T-helper 17 cell (primary cell): ENCODE measurements at places on chromosomes 6 and 20. TPM values are rescaled to one million over a fixed set of nuclear protein-coding genes. Genes with fewer than 3 reads are reported as not detected.
A peak's percentile ranks its signal among the peaks of the same experiment; 100 is the strongest.

GRCh38 chr20:3330046-3330741 is 77.3 kb downstream of the DNAAF9 start:
- H3K36me3 ChIP-seq: no peaks in the 10 kb centered on the region
- peaks cover 23% of the 10 kb centered on the region for H3K4me1 ChIP-seq
- H3K4me3 ChIP-seq: no peak overlapping the region
- no peaks in the 10 kb centered on the region for H3K27me3 ChIP-seq
- H3K27ac ChIP-seq: peak overlapping the region; percentile 60

GRCh38 chr6:13854716-13855250 is 40.4 kb upstream of the MCUR1 start:
- peaks cover 2% of the 10 kb centered on the region for H3K36me3 ChIP-seq
- H3K27ac ChIP-seq: no peak overlapping the region
- H3K4me1 ChIP-seq: no peaks in the 10 kb centered on the region
- no peak overlapping the region for H3K4me3 ChIP-seq
- DNase-seq: no peak

DNA sequence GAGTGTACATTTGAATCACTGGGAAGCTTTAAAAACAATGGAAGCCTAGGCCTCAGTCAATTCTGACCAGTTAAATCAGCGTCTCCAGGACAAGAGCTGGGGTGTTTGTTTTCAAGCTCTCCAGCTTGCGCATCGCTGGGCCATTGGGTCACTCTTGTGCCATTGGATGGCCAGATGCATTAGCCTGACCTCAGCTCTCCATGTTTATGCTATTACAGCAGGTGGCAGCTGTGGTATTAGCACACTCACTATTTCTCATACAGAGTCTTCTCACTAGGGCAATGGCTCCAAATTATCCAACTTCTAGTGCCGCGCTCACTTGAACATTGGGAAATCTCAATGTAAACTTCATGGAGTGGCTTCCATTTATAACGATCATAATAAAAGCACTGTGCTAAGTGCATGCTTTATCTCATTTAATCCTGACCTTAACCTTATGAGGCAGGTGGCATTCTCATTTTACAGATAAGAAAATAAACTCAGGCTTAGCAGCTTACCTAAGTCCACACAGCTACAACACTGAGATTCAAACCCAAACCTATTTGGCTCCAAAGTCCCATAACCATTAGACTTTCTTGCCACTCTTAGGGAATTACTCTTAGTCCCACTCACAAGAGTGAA is 108.8 kb downstream of the PPP1R14C start:
- no peaks in the 10 kb centered on the region for H3K4me1 ChIP-seq
- H3K27ac ChIP-seq: no peak overlapping the region
- no peak overlapping the region for H3K4me3 ChIP-seq
- H3K36me3 ChIP-seq: peaks cover 6% of the 10 kb centered on the region

DNA sequence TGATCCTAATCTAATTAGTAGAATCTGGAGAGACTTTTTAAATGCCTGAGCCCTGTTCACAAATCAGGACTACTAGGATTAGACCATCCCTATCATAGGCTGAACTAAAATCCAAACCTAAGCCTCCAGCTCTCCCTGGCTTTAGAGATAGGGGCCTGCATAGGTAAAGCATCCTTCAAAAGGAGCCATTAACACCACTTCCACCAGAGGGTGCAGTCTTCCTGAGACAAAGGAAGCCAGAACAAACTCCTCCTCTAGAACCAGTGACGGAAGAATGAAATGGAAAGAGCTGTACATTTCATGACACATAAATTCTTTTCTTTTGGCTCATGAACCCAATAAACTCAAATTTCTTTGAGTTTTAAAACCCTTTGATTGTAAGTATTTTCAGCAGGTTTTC is 291.2 kb upstream of the ADGRB3 start:
- H3K27ac ChIP-seq: no peak overlapping the region
- no peak for DNase-seq

GRCh38 chr20:14879020-14879697 is 541.7 kb upstream of the FLRT3 start:
- no peaks in the 10 kb centered on the region for H3K4me1 ChIP-seq

DNA sequence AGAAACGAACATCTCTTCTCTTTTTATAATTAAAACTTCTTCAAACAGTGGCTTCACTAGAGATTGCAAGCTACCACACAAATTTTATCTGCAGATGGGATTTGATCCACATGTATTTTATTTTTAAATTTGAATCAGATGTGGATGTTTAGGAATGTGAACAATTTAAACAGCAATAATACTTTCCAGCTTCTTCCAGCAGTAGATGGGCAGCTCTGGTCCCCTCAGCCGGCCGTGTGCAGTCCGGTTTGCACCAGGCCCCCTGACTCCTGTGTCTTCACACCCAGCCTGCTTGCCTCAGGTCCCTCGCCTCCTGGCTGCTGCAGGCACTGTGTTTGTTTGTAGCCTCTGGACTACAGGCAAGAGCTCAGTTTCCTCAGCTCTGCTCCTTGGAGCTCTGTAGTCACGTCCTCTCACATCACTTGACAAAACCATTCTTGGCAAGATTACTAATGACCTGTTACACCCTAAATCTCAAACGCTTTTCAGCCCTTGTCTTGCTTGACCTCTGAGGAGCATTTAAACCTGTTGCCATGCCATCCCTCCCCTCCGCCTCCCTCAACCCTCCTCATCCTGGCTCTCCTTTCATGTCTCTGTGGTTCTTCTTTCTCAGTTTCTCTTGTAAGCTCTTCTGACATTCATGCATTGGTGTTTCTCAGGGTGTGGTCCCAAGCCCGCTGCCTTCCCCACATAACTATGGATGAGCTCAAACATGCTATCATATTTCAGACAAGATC is 13.2 kb upstream of the ZBTB24 start:
- no peak overlapping the region for H3K4me3 ChIP-seq
- peaks cover 4% of the 10 kb centered on the region for H3K36me3 ChIP-seq
- H3K4me1 ChIP-seq: peaks cover 16% of the 10 kb centered on the region
- H3K27me3 ChIP-seq: no peaks in the 10 kb centered on the region
- no peak for DNase-seq

DNA sequence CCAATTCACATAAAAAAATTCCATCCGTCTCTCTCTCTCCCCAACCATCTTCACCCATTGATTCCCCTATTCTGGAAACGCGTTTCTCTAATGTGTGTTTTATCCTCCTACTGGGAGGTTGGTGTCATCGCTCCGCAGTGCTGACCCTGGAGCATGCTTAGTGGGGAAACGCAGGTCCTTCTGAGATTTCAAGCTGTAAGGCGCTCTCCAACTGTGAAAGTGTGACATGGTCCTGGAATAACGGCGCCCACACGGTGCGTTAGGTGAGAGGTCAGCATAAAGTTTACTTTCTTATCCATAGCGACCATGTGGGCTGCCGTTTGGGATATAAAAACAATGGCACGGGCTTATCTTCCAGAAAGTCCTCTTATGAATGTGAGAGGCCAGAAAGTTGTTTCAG is 123.9 kb downstream of the WDR27 start:
- H3K4me3 ChIP-seq: no peak overlapping the region
- H3K4me1 ChIP-seq: peaks cover 2% of the 10 kb centered on the region
- peaks cover 3% of the 10 kb centered on the region for H3K36me3 ChIP-seq
- no peak for DNase-seq
- H3K27me3 ChIP-seq: no peaks in the 10 kb centered on the region
- no peak overlapping the region for H3K27ac ChIP-seq

GRCh38 chr6:126963077-126963809 is 155.2 kb upstream of the RSPO3 start:
- no peaks in the 10 kb centered on the region for H3K36me3 ChIP-seq
- no peak overlapping the region for H3K27ac ChIP-seq
- H3K27me3 ChIP-seq: no peaks in the 10 kb centered on the region
- no peaks in the 10 kb centered on the region for H3K4me1 ChIP-seq
- H3K4me3 ChIP-seq: no peak overlapping the region

- no peaks in the 10 kb centered on the region for H3K36me3 ChIP-seq
- no peak overlapping the region for H3K27ac ChIP-seq
- H3K27me3 ChIP-seq: no peaks in the 10 kb centered on the region
- DNase-seq: no peak
- no peak overlapping the region for H3K4me3 ChIP-seq
- no peaks in the 10 kb centered on the region for H3K4me1 ChIP-seq
Measured at GRCh38 chr20:14415467-14415866, 78.1 kb upstream of the FLRT3 start.

DNA sequence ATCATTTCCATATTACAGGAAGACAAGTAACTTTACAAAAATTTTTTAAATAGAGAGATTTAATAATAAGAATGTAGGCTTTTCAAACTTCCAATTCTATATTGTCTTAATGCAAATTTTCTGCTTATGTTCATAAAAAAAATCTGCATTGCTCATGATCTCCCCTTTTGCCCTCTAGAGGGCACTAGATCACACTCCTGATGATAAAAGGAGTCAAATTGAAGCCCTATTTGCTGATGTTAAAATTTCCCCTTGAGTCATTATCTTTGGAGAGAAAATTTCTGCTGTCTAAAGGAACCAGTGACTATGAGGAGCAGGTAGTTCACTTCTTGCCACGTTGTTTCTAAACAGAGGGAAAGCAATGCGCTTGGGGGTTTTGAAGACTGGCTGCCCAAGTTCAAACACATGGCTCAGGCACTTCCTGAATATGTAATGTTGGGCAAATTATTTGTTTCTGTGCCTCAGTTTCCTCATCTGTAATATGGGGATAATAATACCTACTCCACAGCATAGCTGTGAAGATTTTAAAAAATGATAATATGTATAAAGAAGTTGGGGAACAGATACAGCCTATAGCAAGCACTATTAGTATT is 874.2 kb downstream of the TFAP2A start:
- H3K27me3 ChIP-seq: no peaks in the 10 kb centered on the region
- H3K4me1 ChIP-seq: no peaks in the 10 kb centered on the region
- no peak overlapping the region for H3K4me3 ChIP-seq
- H3K27ac ChIP-seq: no peak overlapping the region
- H3K36me3 ChIP-seq: no peaks in the 10 kb centered on the region

- no peak for DNase-seq
- no peak overlapping the region for H3K4me3 ChIP-seq
- peaks cover 2% of the 10 kb centered on the region for H3K4me1 ChIP-seq
- no peaks in the 10 kb centered on the region for H3K27me3 ChIP-seq
- H3K27ac ChIP-seq: no peak overlapping the region
Measured at GRCh38 chr6:111367393-111368088, 115.5 kb downstream of the REV3L start.

DNA sequence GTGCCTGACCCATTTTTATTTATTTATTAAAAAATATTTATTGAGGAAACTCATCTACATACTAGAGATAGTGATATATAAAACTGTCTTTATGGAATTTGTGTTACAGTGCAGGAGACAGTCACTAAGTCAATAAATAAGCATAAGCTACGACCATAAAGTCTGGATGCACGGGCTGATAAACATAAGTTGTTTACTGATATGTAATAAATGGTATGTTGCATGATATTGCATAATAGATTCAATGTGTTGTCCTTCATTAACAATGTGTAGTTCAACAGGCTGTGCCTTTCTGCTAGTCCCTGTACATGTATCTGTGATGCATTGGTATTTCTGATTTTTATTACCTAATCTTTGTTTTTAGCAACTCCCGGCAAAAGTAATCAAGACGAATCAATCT is 311.2 kb downstream of the ARHGAP18 start:
- H3K4me1 ChIP-seq: peaks cover 2% of the 10 kb centered on the region
- no peaks in the 10 kb centered on the region for H3K27me3 ChIP-seq
- no peak for DNase-seq
- H3K36me3 ChIP-seq: peaks cover 10% of the 10 kb centered on the region
- no peak overlapping the region for H3K27ac ChIP-seq

DNA sequence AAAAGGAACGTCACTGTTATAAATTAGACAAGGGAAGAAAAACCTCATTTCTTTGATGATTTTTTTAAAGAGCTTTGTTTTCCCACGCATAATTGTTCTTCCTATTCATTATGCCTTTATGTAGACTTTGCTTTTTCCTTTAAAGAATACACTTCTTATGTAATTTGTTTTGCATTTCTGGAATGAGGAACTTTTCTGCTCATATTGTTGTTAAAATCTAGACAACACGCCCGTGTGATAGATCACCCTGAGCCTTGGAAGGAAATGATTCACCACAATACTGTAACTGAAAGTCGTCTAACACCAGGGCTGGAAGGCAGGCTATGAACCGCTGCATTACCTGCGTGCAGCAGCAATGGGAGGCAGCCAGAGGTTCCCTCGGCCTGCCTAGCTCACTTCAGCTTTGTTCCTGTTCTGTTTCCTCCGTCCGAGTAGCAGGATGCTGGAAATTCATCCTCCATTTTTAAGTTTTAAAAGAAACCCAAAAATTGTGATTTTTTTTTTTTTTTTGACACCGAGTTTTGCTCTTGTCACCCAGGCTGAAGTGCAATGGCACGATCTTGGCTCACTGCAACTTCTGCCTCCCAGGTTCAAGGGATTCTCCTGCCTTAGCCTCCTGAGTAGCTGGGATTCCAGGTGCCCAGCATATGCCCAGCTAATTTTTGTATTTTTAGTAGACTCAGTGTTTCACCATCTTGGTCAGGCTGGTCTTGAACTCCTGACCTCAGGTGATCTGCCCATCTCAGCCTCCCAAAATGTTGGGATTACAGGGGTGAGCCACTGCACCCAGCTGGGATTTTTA is 49.6 kb upstream of the ZNF217 start:
- DNase-seq: peak; percentile 42
- peak overlapping the region; percentile 91 for H3K4me3 ChIP-seq
- peaks cover 20% of the 10 kb centered on the region for H3K4me1 ChIP-seq
- H3K27me3 ChIP-seq: no peaks in the 10 kb centered on the region
- no peaks in the 10 kb centered on the region for H3K36me3 ChIP-seq
- peak overlapping the region; percentile 99 for H3K27ac ChIP-seq

C4B gene
- 3.7 TPM for total RNA-seq

MUC22 gene
- total RNA-seq: not detected

TRPC4AP gene
- 50.8 TPM for total RNA-seq

SIGLEC1 gene
- total RNA-seq: 0.13 TPM

GSTA2 gene
- not detected for total RNA-seq

TRIM40 gene
- total RNA-seq: 0.22 TPM
